Psoas muscle (tissue), 8 donors: ENCODE measurements at places on chromosomes 2 and 18. TPM values are rescaled to one million over a fixed set of nuclear protein-coding genes. Genes with fewer than 3 reads are reported as not detected.

DNA sequence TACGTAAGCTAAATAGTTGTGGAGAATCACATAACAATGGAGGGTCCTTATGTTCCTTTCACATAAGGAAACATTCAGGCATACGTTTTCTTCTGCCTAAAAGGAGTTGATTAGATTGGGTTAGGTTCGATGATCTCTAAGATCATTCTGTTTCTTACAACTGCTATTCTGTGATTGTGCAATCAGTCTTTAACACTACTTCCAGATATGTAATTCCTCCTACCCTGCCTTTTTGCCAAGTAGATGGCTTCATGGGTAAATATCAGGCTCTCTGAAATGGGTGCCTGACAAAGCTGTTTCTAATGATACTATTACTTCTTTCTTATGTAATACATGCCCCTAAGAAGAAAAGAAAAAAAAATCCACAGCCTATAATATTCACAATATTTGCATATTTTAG is 321.5 kb downstream of the XIRP2 start:
- DNase-seq = no peak

DNA sequence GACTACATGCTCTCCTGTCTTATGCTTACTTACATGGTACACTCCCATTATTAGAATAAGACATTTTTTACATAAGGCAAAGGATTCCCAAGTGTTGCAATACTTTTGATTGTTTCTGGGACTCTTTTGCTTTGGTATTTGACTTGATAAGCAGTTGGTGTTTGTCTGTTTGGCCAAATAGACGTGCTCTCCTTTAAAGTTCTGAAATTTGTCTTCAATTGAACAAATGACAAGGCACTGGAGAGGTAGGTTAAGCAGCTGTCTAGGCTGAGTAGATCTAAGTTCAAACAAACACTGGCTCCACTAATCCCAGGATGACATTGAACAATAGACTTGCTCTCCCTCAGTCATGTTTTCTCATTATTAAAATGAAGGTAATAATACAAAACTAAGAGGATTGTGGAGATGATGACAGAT is 430.5 kb downstream of the STK39 start:
- no peak for DNase-seq

- no peak for DNase-seq
Observed at GRCh38 chr2:70643715-70644114, 90.1 kb upstream of the TGFA start.

GRCh38 chr18:35982409-35983114 is 10.1 kb downstream of the RMP24 start:
- DNase-seq = no peak

- no peak for DNase-seq
Observed at GRCh38 chr2:36433311-36434217, 78.0 kb downstream of the CRIM1 start.

DNA sequence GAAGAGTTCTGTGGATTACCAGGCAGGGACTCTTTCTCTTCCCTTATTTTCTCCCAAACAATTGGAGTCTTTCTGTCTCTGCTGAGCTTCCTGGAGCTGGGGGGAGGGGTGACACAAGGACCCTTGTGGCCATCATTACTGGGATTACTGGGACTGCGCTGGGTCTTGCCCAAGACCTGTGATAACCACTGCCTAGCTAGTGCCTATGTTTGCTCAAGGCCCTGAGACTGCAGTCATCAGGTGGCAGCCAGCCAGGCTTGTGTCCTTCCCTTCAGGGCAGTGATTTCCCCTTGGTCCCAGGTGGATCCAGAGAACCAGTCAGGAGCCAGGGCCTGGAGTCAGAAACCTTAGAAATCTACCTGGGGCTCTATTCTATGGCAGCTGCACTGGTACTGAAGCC is 355.6 kb downstream of the PARD3B start:
- DNase-seq = peak; percentile 28

- DNase-seq = peak; percentile 56
Observed at GRCh38 chr2:189179570-189179950, at the start of gene COL5A2. COL5A2 (minus strand) TSS chr2:189179761; CDS start chr2:189179604, 157 bp downstream.

- peak; percentile 23 for DNase-seq
Observed at GRCh38 chr2:112794131-112794733, 9.9 kb upstream of the IL1A start.

DNA sequence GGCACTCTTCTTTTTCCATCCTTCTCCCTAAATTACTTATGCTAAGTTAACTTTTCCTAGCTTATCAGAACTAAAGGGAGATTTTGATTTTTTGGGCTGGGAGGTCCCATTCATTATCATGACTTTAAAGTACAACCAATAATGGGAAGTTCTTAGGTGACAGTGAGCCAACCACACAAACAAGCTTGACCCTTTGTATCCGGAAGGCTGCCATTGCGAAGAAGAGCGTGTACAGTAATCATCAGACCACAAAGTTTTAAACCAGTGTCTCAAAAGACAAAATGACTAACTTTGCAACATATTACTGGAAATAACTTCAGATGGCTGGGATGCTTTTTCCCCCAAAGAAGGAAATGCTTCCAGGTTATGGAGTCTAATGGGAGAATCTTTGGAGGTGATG is 298.1 kb downstream of the TGIF1 start:
- no peak for DNase-seq

DNA sequence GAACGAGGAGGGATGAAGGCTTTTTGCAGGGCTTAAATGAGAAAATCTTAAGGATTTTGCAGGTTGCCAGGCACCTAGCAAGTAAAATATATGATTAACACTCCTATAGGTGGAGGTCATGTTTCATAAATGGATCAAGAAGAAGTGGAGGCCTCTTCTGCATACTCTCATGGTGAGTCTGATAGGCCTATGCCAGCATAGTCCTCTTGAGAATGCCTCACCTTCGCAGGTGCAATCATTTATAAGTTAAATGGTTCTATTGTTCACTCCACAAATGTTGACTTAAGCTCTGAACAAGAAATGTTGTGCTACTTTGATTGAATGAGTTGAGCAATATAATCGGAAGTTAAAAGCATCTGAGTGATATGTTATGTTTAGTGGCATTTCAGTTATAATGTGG is 12.1 kb downstream of the LRRTM1 start:
- no peak for DNase-seq

DNA sequence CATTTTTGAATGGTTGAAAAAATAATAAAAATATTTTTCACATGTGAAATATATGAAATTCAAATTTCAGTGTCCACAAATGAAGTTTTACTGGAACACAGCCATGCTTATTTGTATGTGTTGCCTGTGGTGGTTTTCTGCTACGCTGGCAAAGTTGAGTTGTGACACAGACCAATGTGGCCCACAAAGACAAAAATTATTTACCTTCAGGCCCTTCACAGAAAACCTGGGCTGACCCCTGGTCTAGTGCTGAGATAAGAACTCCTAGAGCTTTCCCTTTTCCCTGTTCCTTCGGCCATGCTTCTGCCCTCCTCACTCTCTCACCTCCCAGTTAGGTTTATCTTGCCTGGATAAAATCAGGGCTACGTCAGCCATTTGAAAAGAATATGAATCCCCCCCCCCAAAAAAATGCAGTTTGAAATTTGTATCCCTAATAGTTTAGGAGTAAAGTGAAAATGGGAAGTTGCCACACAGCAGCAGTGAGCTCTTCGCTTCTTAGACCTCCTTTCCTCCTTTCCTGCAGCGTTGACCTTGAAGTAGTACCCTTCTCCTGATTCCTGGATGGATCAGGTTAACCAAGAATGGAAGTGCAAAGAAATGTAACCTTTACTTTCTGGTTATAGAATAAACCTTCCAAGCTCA is 91.0 kb downstream of the LIMS1 start:
- no peak for DNase-seq

DNA sequence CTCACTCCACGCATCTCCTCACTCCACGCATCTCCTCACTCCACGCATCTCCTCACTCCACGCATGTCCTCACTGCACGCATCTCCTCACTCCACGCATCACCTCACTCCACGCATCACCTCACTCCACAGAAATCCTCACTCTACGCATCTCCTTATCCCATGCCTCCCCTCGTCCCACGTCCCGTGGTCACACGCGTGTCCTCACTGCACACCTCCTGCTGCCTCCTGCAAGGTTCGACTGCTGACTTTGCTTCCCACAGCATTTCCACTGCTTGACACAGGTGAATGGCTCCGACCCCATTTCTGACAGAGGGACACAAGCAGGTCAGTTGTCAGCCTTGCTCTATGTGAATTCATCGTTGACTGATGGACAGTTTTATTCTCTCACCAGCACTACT is 103.0 kb downstream of the USP40 start:
- DNase-seq = no peak

DNA sequence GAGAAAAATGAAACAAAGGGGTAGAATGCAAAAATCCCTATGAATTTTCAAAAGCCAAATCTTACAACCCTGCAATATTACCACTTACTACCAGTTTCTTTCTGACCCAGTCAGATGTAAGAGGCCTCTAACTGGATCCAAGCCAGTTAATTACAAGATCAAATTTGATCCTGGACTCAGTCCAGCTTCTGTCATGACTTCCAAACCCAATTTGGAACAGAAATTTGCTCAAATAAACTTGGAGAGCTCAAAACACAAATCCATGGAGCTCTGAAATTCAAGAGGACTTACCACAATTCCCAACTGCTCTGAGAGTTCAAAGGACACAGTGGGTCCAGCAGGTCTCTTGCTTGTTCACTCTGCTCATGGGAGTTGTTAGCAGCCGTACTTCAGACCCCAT is 1271.7 kb upstream of the SLC39A10 start:
- DNase-seq = no peak

- no peak for DNase-seq
Observed at GRCh38 chr2:161238265-161238559, 70.0 kb upstream of the PSMD14 start.

GRCh38 chr2:112217854-112218253 is 37.0 kb downstream of the ZC3H8 start:
- no peak for DNase-seq

Gene NAT8
- polyA plus RNA-seq = not detected

Gene IAH1
- 31.6 TPM for polyA plus RNA-seq

Gene HOXD13
- polyA plus RNA-seq = not detected

Gene RNPEPL1
- 71.9 TPM for polyA plus RNA-seq

Gene TOGARAM2
- polyA plus RNA-seq = 54.2 TPM

Gene GCG
- not detected for polyA plus RNA-seq

Gene GALNT3
- 0.14 TPM for polyA plus RNA-seq

Gene LAMA1
- 2.6 TPM for polyA plus RNA-seq

Gene SPDYA
- 0.31 TPM for polyA plus RNA-seq

Gene CFAP221
- polyA plus RNA-seq = not detected
